ENCODE measurements at places on chromosomes 1 and 21.

DNA sequence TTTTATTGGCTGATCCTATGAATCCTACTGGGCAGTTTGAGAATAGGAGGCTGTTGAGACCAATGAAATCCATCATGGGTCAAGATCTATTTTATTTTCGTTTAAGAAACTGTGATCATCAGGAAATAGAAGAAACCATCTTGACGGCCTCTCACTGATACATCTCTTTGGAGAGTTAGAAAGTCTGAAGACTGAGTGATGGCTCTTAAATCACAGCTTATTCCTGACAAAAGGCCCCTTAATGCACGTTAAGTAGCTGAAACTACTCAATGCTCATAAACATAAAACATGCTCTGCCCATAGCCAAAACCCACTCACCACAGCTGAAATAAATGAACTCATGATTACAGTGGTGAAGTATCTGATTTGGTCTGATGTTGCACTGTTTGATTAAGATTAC is 784.5 kb upstream of the NEGR1 start:
- DNase-seq, result no peak

DNA sequence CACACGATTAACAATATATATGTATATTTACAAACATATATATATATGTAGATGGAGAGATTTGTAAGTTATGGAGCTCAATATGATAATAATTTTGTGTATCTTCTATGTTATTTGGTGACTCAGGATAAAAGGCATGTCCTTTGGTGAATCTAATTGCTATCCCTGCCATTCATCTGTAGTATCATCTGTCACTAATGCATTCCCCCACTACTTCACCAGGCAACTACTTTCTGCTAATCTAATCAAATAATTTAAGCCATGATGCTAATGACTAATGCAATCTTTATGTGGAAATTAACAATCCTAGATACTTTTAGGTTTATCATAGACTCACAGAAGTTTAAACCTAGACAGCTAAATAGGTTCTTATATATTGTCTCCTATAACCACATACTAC is 1074.5 kb downstream of the PLA2G4A start:
- DNase-seq, result no peak

DNA sequence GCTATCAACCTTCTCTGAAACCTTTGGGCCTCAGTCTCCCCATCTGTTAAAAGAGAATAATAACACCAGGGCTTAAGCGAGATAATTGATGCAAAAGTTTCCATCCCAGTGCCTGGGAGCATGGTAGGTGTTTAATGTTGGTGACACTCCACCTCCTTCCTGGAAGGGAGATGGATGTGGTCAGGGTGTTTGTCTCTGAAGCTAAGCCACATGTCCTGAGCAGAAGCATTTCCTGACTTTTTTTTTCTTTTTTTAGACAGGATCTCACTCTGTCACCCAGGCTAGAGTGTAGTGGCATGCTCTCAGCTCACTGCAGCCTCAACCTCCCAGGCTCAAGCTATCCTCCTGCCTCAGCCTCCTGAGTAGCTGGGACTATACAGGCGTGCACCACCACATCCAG is 72.6 kb upstream of the HMGB4 start:
- DNase-seq, result no peak

GRCh38 chr1:208511242-208511860 is 267.2 kb upstream of the PLXNA2 start:
- DNase-seq, result no peak

GRCh38 chr1:77783141-77783540 is 3.7 kb downstream of the MIGA1 start:
- DNase-seq, result no peak

DNA sequence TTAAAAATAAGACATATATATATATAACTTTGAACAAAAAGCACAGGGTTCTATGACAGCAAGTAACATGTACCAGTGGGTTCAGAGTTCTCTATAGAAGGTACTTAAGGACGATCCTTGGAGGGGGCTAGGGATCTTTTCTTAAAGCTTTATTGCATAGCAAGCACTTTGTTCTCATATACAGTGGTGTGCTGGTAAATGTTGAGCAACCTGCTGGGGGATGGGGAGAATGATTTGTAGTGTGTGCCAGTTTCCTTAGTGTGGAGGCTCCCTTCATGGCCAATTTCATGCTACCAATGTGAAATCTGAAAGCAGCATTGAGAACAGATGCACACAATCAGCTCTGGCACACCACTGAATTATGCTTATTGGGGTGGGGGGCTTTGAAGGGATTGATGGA is 69.5 kb upstream of the NFASC start:
- DNase-seq, result no peak

GRCh38 chr1:225974454-225974853 is 24.7 kb downstream of the SDE2 start:
- DNase-seq, result no peak

GRCh38 chr1:209614151-209614420 is 30.6 kb downstream of the CAMK1G start:
- no peak for DNase-seq

- DNase-seq, result no peak
These were observed 116.4 kb downstream of the TBX19 start for GRCh38 chr1:168396940-168397684.

DNA sequence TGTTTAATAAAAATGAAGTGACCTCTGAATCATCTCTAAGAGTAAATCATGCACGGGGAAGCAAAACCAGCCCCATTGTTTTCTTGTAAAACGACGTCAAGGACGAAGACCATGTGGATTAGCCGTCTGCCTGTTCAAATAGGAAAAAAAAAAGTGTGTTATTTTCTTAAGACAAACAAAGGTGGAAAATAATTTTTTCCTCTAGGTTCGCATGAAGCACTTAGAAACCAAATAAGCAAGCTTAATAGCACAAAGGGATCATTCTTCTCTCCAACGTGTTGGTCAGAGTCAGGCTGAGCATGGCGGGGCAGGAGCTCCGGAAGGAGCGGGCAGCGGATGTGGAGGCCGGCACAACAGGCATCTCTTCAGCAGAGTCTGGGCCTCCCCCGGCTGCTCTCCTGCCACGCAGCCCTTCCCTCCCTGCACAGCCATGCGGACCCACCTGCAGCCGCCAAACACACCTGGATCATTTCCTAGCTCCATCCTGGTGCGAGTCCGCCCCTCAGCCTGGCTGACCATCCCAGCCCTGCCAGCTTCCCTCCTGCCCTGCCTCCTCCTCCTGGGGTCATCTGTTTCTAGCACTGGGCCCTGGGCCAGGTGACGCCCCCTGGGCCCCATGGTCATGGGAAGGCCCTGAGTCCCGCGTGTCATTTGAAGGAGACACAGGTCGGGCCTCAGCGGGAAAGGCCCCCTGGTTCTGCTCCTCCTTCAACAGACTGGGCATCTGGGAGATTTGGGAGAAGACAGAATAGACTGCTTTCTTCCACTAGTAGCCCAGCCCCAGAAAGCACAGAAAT is 40.2 kb downstream of the MX1 start:
- no peak for DNase-seq

DNA sequence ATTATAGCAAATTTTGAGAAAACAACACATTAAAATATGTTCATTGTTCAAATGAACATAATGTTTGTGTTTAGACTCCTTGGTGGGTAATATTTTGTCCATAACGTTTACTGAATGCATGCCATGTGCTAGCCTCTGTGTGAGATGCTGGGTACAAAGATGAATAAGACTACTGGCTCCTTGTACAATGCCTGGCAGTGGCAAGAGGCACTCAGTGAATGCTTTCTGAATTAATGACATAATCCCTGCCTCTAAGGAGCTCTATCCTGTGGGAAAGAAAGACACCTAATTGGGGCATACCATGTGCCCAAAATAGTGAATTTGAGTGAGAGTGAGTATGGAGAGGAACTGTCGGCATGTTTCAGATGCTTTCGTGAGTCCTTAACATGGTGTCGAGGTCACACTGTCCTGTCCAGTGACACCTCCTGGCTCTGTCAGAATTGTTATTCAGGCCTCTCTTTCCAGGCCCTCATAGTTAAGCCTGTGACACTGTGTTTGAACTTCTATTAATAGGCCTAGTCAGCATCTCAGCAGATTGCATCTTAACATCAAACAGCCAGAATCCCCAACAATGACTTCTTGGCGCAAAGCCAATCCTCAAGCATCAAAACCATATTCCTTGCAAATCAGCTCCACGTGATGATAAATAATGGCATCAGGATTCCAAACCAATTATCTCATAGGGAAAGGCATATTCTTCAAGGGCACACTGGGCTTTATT is 32.8 kb upstream of the S1PR1 start:
- DNase-seq, result no peak

- no peak for DNase-seq
These were observed 189.9 kb downstream of the APP start for GRCh38 chr21:25980710-25981109.

- no peak for DNase-seq
These were observed 76.0 kb upstream of the SOD1 start for GRCh38 chr21:31583498-31583897.

- no peak for DNase-seq
These were observed 364.2 kb upstream of the VAMP3 start for GRCh38 chr1:7406641-7407543.

- DNase-seq, result no peak
These were observed 16.9 kb upstream of the GNG12 start for GRCh38 chr1:67850151-67850551.

DNA sequence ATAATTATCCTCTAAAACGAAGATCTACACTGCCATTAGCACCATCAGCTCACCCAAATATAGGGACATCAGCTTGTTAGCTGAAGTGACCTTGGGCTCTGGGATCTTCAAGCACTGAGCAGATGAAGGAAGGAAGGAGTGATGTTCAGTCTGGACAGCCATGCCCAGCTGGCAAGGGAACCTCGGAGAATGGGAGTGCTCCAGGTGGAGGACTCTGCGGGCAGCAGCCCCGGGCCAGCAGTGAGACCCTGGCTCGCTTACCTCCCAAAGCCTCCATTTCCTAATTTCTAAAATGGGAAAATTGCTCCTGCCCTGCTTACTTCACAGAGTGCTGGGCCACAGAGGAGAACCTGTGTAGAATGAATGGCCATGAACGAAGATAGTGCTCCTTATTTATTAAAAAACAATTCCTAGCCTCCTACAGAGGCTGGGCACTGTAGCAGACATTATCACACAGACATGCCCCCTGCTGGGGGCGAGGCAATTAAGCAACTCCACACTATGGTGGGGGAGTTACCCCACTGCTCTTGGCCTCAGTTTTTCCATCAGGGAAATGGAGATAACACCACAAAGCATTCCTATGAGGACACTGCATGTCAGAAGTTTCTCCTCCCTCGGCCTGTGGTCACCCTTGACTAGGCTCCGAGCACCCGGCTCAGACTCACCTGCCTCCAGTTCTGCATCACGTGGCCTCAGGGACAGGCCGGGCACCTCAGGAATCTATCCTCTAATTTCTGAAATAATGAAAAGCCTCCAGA is 117.6 kb downstream of the KCNN3 start:
- DNase-seq, result no peak

DNA sequence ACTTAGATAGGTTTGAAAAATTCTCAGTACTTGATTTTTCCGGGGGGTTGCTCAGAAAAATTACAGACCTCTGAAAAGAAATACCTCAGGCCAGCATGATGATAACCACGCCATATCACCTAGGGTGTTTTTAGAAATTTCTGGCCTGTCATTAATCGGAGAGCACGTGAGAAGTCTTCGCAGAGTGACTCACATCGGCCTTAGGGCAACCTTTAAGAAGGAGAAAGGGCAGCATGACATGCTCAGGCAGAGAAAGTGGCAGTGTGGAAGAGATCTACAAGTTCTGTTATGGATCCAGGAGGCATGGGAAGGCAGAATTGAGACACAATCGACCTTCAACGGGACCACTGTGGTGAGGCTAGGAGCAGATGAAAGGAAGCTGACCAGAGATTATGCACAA is 506.3 kb downstream of the LMO4 start:
- no peak for DNase-seq

DNA sequence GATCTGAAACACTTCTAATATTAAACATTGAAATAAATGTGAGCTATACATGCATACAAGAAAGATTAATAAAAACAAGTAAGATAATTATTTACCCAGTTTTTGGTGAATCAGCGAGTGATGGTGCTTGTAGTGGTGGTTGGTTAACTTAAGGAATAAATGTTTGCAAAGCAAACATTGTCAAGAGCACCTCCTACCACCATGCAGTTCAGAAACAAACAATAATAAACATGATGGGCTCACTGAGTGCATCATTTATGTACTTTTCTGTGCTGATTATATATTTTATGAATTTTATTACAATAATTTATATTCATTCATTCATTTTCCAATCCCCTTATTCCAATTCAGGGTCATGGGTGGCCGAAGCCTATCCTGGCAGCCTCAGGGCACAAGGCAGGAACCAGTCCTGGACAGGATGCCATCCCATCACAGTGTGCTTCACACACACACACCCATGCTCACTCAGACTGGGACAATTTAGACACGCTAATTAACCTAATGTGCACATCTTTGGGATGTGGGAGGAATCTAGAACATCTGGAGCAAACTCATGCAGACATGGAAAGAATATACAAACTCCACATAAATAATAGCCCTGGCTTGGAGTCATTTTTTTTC is 57.8 kb downstream of the ZMYM4 start:
- no peak for DNase-seq

DNA sequence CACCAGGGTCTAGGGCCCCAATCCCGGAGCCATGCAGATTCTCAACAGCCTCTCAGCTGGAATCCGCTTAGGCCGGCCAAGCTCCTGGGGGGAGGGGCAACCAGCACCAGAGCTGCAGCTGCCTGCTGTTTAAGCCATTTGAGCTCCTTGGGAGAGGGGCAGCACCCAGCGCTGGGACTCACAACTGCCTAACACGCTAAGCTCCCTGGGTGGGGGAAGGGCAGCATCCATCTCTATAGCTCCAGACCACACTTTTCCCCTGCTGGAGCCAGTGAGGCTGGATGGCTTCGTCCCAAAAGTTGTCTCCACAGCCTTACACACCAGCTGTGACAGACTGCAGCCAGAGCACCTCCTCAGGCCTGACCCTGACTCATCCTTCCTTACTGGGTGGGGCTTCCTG is 6.9 kb upstream of the PTGFR start:
- DNase-seq, result no peak

DNA sequence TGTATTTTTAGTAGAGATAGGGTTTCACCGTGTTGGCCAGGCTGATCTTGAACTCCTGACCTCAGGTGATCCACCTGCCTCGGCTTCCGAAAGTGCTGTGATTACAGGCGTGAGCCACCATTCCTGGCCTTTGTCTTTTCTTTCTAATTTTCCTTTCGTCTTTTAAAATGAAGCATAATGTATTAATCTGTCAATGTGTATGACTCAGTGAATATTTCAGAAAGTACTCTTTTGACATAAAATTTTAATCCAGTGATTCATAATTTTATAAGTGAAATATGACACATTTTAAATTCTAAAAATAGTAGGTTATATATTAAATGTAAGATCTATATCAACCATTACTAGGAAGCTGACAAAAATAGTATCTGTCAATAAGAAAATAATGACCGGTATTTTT is 1059.0 kb upstream of the PRMT6 start:
- no peak for DNase-seq

All from stimulated activated CD4-positive, alpha-beta T cell treated with anti-CD3 and anti-CD28 coated beads, Interleukin-12 subunit alpha, Interleukin-12 subunit beta, amount 100 ng/mL, for 48 hours (primary cell).